Adipose tissue (tissue), 3 donors: ENCODE measurements at places on chromosomes 3 and 15. TPM values are rescaled to one million over a fixed set of nuclear protein-coding genes. Genes with fewer than 3 reads are reported as not detected.

Gene SLC9C1
- polyA plus RNA-seq, result 0.06 TPM

Gene MEIS2
- 16.9 TPM for polyA plus RNA-seq

Gene EDEM1
- 6.1 TPM for polyA plus RNA-seq

Gene UROC1
- not detected for polyA plus RNA-seq

Gene GOLGA8S
- polyA plus RNA-seq, result 0.18 TPM

Gene LRTM1
- not detected for polyA plus RNA-seq

Gene TRH
- polyA plus RNA-seq, result 0.18 TPM

Gene CFAP100
- not detected for polyA plus RNA-seq

Gene CD96
- polyA plus RNA-seq, result 2.5 TPM

Gene ROBO2
- polyA plus RNA-seq, result 0.62 TPM

Gene ECE2
- not detected for polyA plus RNA-seq

Gene COL6A6
- 0.10 TPM for polyA plus RNA-seq

Gene PCLAF
- 1.6 TPM for polyA plus RNA-seq

Gene PSMD2
- polyA plus RNA-seq, result 74.6 TPM

Gene ARL6
- 1.9 TPM for polyA plus RNA-seq

Gene RAB11A
- polyA plus RNA-seq, result 75.5 TPM

Gene ADGRG7
- polyA plus RNA-seq, result not detected

Gene PIAS1
- polyA plus RNA-seq, result 4.6 TPM

Gene EIF1B
- polyA plus RNA-seq, result 41.9 TPM

Gene RAD51
- 0.31 TPM for polyA plus RNA-seq

Gene TOPAZ1
- not detected for polyA plus RNA-seq

Gene DZIP1L
- 5.3 TPM for polyA plus RNA-seq

Gene A4GNT
- polyA plus RNA-seq, result not detected

Gene KBTBD12
- 0.06 TPM for polyA plus RNA-seq

Gene VWA5B2
- 4.4 TPM for polyA plus RNA-seq

Gene P2RY12
- polyA plus RNA-seq, result 2.7 TPM

Gene C3orf85
- not detected for polyA plus RNA-seq

Gene MED12L
- polyA plus RNA-seq, result 0.03 TPM

Gene CPNE4
- 0.34 TPM for polyA plus RNA-seq

Gene TIMMDC1
- 39.2 TPM for polyA plus RNA-seq

Gene AP3B2
- 2.4 TPM for polyA plus RNA-seq

Gene BNC1
- 0.05 TPM for polyA plus RNA-seq

Gene NEK10
- 0.34 TPM for polyA plus RNA-seq

Gene LAMB2
- polyA plus RNA-seq, result 195 TPM
